ENCODE measurements at places on chromosomes 5 and 9. TPM values are rescaled to one million over a fixed set of nuclear protein-coding genes. Genes with fewer than 3 reads are reported as not detected.

The PRDM9 gene
- not detected for total RNA-seq

DNA sequence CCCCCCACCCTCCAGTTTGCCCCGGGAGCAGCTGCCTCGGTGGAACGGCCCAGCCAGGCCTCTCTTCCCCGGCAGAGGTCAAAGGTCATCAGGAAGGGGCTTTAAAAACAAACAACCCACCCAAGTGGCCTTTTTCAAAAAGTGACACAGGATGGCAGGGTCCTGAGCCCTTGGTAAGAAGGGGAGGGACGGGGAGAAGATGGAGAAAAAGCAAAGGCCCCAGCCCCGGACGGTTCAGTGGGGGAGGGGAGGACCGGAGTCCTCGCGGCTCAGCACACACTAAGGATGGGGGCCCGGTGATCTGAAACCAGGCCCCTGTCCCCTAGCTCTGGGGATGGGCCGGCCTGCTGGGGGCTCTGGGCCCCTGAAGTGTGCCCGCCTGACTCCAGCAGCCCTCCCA lies 1.1 kb downstream of the PRRX2 start:
- no peak for ATAC-seq

DNA sequence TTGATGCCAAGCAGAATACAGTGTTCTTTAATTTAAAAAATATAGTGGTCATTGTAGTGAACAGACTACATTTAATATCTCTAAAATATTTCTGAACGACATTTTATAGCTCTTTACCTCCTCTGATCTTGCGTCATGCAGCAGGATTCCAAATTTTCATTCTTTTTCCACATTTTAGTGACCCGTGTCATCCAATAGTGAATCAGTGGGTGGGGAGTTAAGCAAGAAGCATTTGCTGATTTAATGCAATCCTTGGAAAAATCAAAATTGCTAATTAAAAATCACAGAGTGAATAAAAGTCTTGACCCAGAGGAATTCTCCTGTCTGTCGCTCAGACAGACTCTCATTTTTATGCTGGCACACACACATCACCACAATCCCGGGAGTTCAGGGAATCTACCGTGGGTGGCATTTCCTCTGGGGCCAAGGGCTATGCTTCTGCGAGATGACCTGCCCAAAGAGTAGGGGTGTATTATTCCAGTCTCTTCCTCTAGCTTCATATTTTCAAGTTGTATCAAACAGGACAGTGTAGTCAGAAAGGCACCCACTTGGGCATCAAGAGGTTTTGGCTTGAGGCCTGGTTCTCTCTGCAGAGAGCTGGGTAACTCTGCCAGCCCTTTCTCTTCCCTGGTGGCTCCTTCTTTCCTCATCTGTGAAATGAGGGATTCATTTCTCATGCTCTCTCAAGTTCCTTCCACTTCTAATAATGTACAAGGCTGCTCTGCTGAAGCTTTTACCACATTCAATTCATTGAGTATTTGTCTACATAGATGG lies 24.8 kb upstream of the OTP start:
- ATAC-seq: no peak

The TPPP gene
- total RNA-seq: 24.6 TPM

The FGF18 gene
- 0.62 TPM for total RNA-seq

DNA sequence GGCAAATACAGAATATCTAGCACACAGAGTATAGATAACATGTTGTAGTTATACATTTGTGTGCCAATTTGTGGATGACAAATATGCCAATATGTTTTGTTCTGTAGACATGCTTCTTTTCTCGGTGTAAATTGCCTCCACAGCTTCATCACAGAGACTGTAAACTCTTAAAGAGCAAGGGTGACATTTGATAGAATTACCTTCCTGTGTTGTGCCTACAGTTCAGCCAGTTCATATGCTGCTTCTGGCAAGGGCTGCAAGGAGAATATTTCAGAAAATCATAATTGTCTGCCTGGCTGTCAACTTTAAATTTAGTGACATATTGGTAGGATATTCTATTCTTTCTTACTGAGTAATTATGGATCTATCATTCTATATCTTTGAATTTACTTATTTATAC lies 155.1 kb downstream of the MAT2B start:
- no peak for ATAC-seq

DNA sequence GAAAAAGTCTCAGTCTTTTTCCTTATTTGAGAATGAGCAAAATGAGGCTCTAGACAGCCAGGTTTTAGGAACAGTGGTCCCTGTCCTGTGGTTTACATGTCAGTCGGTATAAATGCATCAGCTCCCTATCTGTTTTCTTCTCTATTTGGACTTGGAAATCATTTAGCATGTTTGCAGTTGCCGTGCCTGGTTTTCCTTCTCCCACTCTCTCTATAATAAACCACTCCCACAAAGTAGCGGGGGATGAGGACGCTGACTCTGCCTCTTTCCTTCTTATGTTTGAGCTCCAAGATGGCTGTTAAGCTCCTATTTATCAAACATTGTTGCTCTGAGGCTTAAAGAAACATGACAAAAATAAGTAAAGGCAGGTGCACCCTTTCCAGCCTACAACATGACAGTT lies 57.2 kb upstream of the CTSL start:
- no peak for ATAC-seq

The ANKRD55 gene
- 1.5 TPM for total RNA-seq

- ATAC-seq: no peak
Observed at GRCh38 chr5:142386137-142387023, 61.6 kb upstream of the SPRY4 start.

DNA sequence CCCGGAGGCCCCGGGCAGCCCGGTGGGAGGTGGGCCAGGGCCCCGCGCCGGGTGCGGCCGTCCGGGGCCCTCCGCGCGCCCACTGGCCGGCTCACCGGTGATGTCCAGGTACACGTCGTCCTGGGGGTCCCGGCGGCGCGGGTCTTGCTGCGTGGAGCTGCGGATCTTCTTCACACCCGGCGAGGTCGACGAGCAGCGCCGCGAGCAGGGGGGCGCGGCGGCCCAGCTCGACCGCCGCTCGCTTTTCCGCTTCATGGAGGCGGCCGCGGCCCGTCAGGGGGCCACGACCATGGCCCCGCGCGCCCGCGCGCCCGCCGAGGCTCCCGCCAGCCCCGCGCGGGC lies 548 bp downstream of the CDC14B start:
- ATAC-seq: peak; percentile 3

DNA sequence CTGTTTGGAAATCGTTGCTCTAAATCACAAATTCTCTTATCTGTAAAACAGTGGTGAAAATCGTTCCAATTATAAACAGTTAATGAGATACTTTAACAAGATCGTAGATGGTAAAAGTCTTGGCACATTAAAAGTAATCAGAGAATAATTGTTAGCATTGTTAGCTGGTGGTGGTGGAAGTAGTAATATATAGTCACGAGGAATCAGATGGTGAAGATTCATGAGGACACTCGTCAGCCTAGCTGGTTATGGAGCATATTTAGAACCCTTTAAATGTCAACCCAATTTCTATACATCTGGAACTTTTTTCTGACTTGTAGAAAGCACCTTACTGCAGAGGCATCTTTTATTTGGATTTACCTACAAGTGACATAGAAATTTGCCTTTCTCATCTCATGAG lies 190.8 kb downstream of the TLE1 start:
- no peak for ATAC-seq

DNA sequence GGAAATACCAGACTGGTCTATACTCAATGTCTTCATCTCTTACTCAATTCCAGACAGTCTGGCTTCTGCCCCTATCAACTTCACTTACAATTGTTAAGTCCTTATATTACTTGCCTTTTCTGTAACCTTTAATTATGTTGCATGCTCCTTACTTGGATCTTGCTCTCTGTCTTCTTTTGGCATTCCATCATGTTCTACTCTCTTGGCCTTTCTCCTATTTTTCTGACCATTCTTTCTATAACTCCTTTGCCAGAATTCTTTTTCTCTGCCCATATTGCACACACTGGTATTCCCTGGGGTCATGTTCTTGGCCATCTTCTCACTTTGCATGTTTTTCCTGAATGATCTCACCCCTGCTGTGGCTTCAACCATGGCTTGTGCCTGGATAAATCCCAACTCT lies 209.8 kb upstream of the ZNF462 start:
- ATAC-seq: no peak

DNA sequence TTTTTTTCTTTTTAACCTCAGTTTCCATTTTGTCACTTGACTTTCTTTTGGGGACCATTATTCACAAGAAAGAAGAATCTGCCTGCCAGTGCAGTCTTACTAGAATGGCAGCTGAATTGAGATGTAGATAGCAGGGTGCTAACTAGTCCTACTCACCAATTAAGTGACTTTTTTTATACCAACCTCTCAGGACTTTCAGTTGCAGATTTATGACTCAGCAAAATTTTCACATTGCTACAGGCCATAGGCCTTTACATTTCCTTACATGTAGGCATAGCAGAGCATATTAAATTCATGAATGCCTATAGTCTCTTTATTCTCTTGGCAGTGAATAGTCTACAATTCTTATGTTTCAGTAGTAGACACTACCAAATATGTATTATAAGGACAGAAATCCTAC lies 54.0 kb upstream of the FKTN start:
- ATAC-seq: peak; percentile 68

- no peak for ATAC-seq
Observed at GRCh38 chr5:34556509-34556782, 99.7 kb upstream of the RAI14 start.

DNA sequence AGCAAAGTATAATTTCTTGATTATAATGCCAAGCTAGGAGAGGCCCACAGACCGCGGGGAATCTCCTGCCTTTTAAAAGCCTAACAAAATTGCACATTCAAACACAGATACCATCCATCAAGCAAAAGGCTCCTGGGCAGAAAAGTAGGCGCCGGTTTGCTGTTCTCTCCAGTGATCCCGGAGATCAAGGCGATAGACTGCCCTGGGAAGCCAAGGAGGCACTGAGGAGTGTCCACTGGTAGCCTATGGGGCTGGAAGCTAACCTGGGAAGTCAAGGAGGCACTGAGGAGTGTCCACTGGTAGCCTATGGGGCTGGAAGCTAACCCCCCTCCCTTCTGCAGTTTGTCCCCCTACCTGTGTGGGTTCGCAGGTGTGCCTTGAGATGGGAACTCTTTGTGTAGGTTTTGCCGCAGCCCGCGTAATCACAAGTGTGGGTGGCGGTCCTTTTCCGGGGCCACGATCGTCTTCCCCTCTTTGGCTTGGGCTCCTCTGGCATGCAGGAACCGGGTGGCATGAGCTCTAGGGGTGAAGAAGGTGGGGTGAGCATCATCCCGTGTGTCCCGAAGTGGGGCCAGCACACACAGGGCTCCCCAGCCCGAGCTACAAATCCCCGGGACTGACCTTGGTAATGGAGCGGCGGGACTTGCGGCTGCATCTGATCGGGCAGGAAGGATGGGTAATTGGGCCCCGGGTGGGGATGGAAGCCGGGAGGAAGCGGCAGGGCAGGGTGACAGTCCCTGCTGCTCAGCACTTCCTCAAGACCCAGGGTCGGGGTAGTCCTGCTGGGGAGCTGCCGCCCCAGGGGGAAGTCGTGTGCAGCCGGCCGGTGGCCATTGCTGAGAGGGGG lies 2.7 kb downstream of the KLF4 start:
- no peak for ATAC-seq

DNA sequence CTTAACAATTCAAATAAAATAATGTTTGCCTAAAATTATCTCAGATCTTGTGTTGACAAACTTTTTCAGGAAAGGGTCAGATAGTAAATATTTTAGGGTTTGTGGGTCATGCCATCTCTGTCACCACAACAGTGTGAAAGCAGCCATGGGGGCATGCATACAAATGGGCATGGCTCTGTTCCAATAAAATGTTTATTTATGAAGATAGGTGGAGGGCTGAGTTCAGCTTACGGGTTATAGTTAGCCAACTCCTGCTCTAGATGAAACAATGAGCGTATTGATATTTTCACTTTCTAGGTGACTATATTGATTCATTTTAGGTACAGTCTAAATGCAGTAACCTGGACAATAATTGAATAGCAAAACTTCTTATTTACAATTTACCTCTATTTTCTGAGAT lies 533.8 kb upstream of the CLINT1 start:
- ATAC-seq: no peak

GRCh38 chr5:33631786-33632185 lies 191.0 kb downstream of the TARS1 start:
- no peak for ATAC-seq

The CYSRT1 gene
- 1.3 TPM for total RNA-seq

GRCh38 chr5:62005551-62005950 lies 300.5 kb upstream of the KIF2A start:
- no peak for ATAC-seq

The PCDHGB1 gene
- 4.4 TPM for total RNA-seq

- no peak for ATAC-seq
Observed at GRCh38 chr9:36576866-36577265, 4.2 kb downstream of the MELK start.

The GABRP gene
- total RNA-seq: 0.56 TPM

DNA sequence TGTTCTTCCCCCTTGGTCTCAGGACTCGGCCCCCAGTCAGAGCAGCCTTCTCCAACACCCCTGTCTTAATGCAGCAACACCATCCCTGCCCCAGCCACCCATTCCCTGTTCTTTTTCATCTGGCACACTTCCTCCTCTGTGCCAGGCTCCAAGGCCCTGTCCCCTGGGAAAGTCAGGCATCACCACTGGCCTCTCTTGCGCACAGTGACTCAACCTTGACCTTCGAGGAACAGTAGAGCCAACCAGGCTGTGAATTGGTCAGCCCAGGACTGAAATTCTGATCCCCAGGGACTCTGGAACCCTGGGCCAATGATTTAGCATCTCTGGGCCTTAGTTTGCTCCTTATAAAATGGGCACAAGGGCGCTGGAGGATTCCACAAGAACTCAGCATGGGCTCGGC lies 10.5 kb upstream of the RALGDS start:
- ATAC-seq: no peak

GRCh38 chr5:163653526-163653925 lies 148.1 kb downstream of the MAT2B start:
- no peak for ATAC-seq

The POU5F2 gene
- 0.66 TPM for total RNA-seq

The FBP2 gene
- total RNA-seq: not detected

DNA sequence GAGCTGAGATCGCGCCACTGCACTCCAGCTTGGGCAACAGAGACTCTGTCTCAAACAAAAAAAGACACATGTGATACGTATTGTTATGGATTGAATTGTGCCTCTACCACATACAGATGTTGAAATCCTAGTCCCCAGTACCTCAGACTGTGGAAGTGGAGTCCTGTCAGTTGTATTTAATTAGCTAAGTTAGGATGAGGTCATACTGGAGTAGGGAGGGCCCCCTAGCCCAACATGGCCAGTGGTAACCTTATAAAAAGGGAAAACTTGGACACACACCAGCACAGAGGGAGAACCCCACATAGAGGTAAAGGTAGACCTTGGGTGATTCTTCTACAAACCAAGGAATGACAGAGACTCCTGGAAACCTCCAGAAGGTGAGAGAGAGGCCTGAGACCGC lies 119.8 kb downstream of the GADD45G start:
- ATAC-seq: no peak

The KCNT1 gene
- 0.43 TPM for total RNA-seq

The LSM11 gene
- total RNA-seq: 6.2 TPM

DNA sequence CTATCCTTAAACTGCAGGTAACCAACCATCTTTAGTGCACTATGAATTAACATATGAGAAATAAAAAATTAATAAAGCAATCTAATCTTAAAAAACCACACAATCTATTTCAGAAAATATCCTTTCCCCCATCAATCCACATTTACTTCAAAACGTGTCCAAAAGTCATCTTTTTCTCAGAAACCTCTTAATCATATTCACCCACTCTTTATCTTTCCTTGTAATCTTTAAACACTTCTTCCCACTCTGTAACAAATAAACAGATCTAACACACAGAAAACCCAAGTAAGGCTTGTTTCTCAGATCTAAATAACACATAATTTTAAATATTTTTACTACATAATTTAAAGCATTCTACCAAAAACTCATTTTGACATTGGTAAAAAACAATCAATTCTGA lies 44.4 kb downstream of the EFCAB9 start:
- ATAC-seq: no peak

The ZBED3 gene
- 4.1 TPM for total RNA-seq

The LRRTM2 gene
- 106 TPM for total RNA-seq

- ATAC-seq: no peak
Observed at GRCh38 chr5:84125216-84125615, 259.5 kb downstream of the EDIL3 start.
